Thoracic aorta (tissue), 2 donors: ENCODE measurements at places on chromosomes 13 and 19.

DNA sequence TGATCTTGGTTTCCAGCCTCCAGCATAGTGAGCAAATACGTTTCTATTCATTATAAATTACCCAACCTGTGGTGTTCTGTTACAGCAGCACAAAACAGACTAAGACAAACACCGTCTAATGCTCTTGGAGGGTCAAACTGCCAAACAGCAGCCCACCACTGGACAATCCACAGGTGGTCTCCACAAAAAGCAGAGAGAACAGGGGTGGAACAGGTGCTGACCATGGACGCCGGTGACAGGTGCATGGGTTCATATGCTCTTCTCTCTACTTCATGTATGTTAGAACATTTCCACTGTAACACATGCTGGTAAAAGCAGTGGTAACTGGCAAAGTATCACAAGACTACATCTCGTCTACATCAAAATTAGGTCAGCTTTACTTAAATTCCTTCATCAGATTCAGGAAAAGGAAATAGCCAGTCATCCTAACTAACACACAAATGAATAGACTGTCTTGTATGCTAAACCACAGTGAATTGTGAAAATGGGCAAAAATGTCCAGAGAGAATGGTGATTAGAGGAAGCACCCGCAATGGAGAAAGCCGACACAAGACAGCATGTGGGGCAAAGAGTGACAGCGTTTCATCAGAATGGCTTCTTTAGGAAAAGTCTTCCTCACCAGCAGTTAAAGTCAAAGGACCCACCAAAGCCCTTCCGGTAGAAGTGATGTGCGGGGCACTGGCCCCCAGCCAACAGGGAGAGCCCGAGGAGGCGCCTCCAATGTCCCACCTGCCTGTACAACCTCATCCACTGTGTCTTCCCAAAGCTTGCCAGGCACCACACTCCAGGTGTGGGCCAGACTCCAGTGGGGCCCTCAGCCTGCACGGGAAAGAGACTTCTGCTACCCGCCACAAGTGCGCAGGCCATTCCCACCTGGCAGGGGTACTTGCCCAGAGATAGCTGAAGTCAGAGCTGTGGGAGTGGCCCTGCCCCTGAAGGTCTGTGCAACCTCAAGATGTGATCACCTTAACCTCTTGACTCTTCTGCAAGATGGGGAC lies 6.5 kb downstream of the CARS2 start:
- DNase-seq, result no peak

- DNase-seq, result no peak
These were observed 140.9 kb downstream of the KCNRG start for GRCh38 chr13:50156140-50156539.

DNA sequence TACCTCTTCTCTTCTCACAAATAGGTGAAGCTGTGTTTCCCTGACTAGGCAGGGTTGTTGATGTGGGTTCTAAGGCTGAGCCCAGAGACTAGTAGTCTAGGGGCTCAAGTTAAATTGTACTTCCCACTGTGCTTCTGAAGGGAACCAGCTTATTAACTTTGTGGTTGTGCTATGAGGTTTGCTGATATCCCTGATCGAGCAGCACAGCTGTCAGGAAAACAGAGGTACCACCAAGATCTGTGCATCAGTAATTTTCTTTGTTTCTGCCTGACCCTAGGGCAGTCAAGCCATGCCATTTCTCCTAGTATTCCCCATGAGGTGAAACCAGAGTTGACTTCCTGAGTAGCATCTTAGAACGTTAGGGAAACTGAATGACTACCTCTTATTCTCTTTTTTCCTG lies 853.8 kb upstream of the MIR17HG start:
- DNase-seq, result no peak

- no peak for DNase-seq
These were observed 13.2 kb upstream of the LHFPL6 start for GRCh38 chr13:39616087-39616694.

GRCh38 chr19:10518444-10519361 lies 1.5 kb upstream of the S1PR5 start:
- no peak for DNase-seq

DNA sequence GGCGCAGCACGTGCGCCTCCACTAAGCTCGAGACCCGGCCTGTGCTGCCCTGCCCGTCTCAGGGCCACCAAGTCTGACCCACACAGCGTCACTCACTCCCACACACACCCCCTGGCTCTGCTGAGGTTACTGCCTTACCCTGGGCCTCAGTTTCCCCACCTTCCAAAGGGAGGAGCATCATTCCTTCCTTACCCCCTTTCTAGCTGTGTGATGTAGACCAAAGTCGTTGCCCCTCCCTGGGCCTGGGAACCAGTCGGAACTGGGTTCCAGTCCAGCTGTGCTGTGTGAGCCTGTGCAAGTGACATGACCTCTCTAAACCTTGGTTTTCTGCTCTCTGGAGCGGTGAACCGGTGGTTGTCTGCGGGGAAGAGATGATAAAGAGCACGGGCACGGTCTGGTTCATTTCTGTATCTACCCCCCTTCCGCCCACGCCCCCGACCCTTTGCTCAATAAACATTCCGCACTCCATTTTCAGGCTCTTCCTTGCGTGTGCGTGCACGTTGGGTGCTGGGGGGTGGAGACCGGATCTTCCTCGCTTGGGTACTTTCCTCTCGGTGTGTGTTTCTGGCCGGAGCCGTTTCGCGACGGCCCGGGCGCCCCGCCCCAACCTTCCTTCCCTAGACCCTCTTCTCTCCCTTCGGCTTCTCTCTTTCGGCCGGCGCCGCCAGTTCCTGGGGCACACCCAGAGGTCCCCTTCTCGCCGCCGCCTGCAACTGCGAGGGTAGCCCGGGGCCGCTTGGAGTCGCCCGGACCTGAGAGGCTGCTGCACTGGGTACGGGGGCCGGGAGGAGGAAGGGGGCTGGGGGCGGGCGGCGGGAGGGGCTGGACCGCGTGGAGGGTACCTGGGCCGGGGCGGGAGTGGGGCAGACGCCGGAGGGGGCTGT lies at the start of gene ZNF581:
ZNF581 (plus strand) TSS at position 647 of the 884 bp plus-strand sequence. CDS start 923 bp downstream, outside the sequence.
- DNase-seq, result no peak

DNA sequence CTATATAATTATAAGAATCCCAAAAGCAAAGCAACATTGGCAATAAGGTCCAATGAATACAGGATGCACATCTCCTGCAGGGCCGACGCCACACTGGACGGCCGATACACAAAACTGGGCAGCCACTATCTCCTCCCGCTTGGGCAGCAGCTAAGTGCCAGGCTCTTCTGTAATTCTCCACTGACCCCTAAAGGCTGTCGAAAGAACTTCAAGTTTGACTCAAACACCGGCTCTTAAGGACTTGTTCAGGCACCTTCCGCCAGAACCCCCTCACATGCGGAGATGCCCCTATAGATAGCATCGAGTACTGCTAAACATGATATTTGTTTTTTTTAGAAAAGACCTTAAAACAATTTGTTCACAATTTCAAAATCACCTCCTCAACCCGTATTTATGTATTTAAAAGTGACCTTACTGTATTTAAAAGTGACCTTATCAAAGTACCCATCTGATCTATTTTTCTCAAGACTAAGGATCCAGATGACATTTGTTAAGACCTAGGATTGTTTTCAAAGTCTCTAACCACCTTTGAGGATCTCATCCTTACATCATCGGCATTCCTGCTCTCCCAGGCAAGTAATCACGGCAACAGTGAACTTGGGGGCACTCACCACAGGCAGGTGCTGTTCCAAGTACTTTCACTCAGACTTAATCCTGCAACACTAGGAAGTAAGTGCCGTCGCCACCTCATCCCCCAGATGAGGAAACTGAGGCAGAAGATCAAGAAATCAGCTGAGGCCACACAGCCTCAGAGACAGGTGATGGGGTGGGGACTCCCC lies 77.8 kb downstream of the TUBGCP3 start:
- DNase-seq, result no peak

- DNase-seq, result no peak
These were observed 31.1 kb downstream of the CEACAM8 start for GRCh38 chr19:42563352-42564210.

GRCh38 chr13:26255691-26256277 lies 1.9 kb downstream of the CDK8 start:
- DNase-seq, result no peak

GRCh38 chr19:17058236-17058635 lies 17.0 kb downstream of the HAUS8 start:
- no peak for DNase-seq

DNA sequence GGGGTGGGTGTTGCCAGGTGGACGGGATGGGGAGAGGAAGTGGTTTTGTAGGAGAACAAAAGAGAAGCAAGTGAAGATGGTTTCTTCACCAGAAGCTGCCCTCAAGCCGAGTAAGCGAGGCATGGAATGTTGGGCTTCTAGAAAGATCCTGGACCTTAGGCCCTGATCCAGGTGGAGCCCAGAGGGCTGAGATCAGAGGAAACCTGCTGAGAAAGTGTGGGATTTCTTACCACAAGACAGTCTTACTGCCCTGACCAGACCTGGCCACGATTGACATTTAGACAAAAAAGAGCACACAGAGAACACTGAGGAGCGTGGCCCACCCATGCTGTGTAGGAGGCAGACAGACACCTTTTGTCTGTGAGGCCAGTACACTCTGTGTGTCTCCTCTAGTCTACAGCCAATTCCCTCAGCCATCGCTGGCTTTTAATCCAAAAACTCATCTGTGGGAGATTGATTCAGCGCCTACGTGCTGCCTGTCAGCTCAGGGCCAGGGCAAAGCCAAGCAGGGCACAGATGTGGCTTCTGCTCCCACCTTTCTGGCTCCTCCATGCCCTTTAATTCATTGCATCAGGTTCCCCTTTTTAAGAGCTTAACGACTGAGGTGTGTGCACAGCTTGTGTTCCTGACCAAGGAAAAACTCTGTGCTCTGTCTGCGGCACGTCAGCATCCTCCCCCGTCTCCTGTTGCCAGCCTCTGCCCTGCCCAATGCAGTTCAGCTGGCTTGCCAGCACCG lies 123.3 kb downstream of the AKAP11 start:
- DNase-seq, result no peak

- no peak for DNase-seq
These were observed at the start of gene TSHZ3 for GRCh38 chr19:31349160-31349881. TSS of gene TSHZ3 (minus strand) at chr19:31349436. CDS start at chr19:31349219, 217 bp downstream.

DNA sequence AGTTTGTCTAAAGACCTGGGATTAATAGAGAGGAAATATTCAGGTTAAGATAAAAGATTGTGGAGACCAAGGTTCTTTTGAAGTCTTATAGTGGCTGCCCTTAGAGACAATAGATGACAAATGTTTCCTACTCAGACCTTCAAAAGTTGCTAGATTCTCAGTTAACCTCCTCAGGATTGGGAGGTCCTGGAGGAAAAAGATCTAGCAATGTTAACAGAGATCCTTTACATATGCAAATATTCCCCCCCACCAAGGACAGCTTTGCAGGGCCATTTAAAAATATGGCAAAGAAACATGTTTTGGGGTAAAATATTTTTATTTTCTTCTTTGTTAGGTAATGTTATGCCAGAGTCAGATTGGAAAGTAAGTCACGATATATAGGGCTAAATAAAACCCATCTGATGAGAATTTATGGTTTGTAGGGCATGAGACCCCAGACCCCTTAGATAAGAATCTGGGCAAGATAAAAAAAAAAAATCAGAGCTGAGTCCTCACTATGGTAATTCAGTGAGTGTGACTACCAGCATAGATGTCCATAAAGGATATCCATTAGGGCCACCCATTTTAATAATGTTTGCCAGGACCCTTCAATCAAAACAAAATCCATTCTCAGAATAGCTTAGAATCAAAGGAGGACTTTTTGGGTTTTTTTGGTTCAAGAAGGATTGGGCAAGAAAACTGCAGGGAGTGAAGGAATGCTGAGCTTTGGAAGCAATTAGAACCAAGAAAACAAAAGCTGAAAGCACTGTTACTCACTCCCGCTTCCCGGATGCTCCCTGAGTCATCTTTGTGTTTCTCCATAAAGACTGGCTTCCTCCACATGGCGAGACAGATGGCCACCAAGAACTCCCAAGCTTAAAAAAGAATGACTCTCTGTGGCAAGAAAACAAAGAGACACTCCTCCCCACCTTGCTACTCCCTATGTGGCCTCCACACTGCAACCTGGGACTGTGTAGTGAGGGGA lies 28.2 kb downstream of the VSTM1 start:
- no peak for DNase-seq

DNA sequence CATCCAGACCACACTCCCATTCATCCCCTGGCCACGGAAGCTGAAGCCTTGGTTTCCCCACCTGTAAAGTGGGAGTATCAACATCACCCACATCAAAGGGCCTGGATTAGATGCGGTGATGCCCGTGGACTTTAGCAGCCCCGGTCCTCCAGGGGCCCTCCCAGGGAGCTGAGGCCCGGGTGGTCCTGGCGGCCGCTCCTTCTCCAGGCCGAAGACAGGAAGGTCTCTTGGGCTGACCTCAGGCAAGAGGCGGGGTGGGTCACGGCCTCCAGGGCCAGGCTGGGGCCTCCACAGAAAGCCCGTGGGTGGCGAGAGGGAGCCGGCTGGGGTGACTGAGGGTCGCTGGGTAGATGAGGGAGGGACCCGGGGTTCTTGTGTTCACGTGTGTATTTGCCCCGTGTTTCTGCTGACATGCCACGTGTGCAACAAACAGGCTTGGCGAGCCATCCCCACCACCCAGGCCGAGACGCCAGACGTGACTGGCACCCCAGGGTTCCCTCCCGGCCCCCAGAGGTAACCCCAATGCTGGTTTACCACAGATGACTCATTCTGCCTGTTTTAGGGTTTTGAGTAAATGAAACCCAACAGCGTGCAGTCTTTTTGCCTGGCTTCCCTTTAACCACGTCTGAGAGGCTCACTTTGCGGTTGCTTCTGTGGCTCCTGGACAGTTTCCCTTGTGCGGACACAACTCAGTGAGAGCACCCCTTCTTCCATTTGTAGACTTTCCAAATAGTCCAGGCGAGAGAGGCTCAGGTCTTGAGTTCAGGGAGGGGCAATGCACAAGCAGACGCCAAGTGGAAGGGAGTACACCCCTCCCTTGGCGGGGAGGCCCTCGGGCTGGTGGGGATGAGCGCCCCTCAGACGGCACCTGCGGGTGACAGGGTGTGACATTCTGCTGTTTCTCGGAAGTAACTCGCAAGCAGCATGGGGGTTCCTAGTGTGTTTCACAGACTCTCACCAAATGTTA lies 42.9 kb downstream of the C13orf46 start:
- DNase-seq, result peak; percentile 0

GRCh38 chr19:51687791-51688670 lies 5.1 kb upstream of the SPACA6 start:
- peak; percentile 28 for DNase-seq

GRCh38 chr13:49838989-49839388 lies 46.5 kb upstream of the KPNA3 start:
- no peak for DNase-seq

GRCh38 chr19:13537454-13537853 lies 31.2 kb upstream of the CACNA1A start:
- no peak for DNase-seq

DNA sequence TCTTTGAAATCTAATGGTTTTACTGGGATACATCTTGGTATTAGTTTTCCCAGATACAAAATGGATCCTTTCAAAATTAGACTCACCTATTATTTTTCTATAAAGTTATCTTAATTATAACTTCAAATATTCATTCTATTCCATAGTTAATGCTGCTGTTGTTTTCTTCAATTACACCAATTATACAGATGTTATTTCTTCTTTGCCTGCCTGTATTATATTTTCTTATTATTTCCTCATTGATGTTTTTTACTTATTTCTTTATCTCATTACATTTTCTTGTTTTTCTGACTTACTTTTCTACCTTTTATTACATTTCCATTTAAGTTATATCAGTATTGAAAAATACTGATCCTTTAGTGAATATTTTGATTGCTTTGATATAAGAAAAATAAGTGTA lies 40.9 kb downstream of the SPACA7 start:
- no peak for DNase-seq
